Natural killer cell (primary cell): ENCODE measurements at places on chromosomes 7 and 10. TPM values are rescaled to one million over a fixed set of nuclear protein-coding genes. Genes with fewer than 3 reads are reported as not detected.
A peak's percentile ranks its signal among the peaks of the same experiment; 100 is the strongest.

DNA sequence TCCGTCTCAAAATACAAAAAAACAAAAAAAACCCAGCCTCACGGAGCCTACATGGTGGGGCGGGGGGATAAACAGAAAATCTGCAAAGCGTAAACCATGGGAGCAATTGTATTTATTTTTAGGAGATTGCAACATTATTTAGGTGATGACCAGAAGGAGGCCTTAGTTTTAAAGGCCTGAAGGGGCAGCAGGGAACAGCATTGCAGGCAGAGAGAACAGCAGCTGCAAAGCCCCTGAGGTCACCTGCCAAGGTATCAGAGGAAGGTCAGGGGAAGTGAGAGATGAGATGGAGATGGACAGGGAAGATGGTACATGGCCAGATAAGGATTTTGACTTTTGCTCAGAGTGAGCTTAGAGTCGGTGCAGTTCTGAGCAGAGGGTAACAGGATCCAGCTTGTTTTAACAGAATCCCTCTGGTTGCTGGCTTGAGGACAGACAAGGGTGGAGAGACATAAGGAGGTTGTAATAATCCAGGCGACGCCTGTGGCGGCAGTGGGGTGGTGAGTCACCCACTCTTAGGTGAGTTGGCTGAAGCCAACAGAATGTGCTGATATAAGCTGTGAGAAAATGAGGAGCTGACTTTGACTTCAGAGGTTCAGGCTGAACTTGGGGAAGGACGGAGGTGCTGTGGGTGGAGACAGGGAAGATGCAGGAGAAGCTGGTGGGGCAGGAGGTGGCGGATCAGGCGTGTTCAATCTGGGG is 82.3 kb upstream of the GTF2I start:
- H3K4me3 ChIP-seq = no peak overlapping the region
- no peaks in the 10 kb centered on the region for H3K4me1 ChIP-seq
- H3K27ac ChIP-seq = no peak overlapping the region
- no peaks in the 10 kb centered on the region for H3K27me3 ChIP-seq
- H3K36me3 ChIP-seq = no peaks in the 10 kb centered on the region
- no peak for DNase-seq

- H3K27me3 ChIP-seq = peaks cover 25% of the 10 kb centered on the region
- peaks cover 16% of the 10 kb centered on the region for H3K4me1 ChIP-seq
- DNase-seq = no peak
- no peak overlapping the region for H3K27ac ChIP-seq
Observed at GRCh38 chr7:128365432-128365831, 3.9 kb upstream of the PRRT4 start.

DNA sequence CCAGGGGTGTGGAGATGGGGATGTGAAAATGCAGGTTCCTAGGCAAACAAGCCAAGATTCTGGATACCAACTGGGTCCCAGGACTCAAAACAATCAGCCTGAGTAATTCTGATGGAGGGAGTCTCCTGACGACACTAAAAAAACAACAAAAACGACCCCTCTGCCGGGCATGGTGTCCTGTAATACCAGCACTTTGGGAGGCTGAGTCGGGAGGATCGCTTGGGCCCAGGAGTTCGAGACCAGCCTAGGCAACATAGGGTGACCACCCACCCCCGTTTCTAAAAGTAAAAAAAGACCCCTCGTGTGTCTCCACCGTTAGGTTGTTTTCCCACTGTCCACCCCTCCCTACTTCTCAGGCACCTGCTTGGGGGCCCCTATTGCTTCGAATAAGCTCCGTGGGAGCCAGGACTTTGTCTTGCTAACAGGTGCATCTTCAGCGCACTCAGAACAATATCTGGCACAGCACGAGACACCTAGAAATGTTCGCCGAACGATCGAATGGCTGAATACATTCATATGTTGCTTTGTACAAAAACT is 743 bp upstream of the NRF1 start:
- H3K4me3 ChIP-seq = peak overlapping the region; percentile 93
- H3K27ac ChIP-seq = peak overlapping the region; percentile 91
- DNase-seq = no peak
- peaks cover 39% of the 10 kb centered on the region for H3K4me1 ChIP-seq

GRCh38 chr7:157904211-157904865 is 567.5 kb downstream of the DNAJB6 start:
- DNase-seq = no peak
- no peak overlapping the region for H3K27ac ChIP-seq
- H3K4me1 ChIP-seq = no peaks in the 10 kb centered on the region
- no peaks in the 10 kb centered on the region for H3K27me3 ChIP-seq

- H3K36me3 ChIP-seq = no peaks in the 10 kb centered on the region
- H3K27me3 ChIP-seq = no peaks in the 10 kb centered on the region
- H3K27ac ChIP-seq = peak overlapping the region; percentile 72
- peak; percentile 73 for DNase-seq
- H3K4me3 ChIP-seq = peak overlapping the region; percentile 79
Observed at GRCh38 chr7:134458341-134458805, 527 bp downstream of the AKR1B1 start.

DNA sequence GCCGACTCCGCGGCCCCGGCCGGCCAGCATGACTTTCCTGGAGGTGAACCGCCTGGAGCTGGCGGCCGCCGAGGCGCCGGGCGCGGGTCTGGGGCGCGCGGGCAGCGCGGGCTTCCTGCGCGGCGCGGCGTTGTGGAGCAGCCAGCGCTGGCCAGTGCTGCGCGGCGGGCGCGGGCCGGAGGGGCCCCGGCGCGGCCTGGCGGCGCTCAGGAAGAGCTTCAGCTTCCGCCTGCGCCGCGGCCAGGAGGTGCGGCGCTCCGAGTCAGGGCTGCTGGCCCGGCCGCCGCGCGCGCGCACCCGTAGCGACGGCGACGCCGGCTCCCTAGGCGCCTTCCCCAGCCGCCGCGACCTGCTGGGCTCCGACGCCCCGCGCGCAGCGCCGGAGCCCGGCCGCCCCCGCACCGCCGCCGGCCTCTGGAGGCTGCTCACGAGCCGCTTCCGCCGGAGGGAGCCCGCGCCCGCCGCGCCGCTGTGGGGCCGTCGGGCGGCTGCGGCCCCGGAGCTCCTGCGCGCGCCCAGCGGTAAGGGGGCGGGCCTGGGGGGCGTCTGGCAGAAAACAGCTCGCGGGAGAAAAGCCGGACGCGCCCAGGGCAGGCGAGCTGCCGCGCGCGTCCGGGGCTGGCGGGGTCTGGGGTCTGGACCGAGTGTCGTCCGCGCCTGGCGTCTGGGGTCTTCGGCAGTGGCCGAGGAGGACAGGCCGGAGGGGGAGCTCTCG is 29.0 kb downstream of the AGAP3 start:
- H3K27ac ChIP-seq = no peak overlapping the region
- DNase-seq = no peak
- no peak overlapping the region for H3K4me3 ChIP-seq
- peaks cover 11% of the 10 kb centered on the region for H3K4me1 ChIP-seq

- H3K4me3 ChIP-seq = no peak overlapping the region
- no peak for DNase-seq
- H3K36me3 ChIP-seq = no peaks in the 10 kb centered on the region
- H3K27me3 ChIP-seq = no peaks in the 10 kb centered on the region
Observed at GRCh38 chr7:116461500-116461899, 38.0 kb upstream of the CAV2 start.

DNA sequence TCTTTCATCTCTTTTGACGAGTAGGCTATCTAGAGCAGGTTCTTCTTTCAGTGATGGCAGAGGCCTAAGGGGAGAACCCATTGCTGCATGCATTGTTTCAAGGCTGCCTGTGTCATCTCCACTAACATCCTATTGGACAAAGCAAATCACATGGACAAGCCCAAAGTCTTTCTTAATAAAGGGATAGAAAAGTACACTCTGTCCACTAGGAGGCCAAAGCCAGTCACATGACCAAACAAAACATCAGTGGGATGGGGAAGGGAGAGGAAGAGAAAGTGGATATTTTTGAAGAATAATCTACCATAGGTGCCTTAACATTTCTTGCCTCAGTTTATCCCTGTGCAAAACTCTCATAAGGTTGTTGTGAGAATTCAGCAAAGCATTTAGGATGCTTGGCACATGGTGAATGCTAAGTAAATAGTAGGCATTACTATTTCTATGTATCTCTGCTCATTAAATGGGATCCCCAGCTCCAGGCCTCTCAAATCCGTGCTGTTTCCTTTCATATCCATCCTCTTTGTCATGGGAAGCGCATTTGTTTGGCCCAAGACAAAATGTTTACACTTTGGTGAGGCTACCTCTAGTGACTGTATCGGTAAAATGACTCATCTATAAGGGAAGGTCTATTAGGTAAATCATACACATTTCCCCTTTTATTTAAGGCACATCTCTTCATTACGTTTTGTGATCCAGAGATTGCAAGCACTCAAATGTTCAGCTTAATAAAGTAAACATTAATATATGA is 16.7 kb upstream of the CADPS2 start:
- H3K27ac ChIP-seq = no peak overlapping the region
- H3K27me3 ChIP-seq = no peaks in the 10 kb centered on the region
- no peaks in the 10 kb centered on the region for H3K4me1 ChIP-seq
- H3K4me3 ChIP-seq = no peak overlapping the region
- no peak for DNase-seq
- no peaks in the 10 kb centered on the region for H3K36me3 ChIP-seq

- H3K27me3 ChIP-seq = peaks cover 5% of the 10 kb centered on the region
- H3K36me3 ChIP-seq = no peaks in the 10 kb centered on the region
- DNase-seq = no peak
- H3K27ac ChIP-seq = no peak overlapping the region
Observed at GRCh38 chr7:23242321-23242720, 4.3 kb upstream of the GPNMB start.

DNA sequence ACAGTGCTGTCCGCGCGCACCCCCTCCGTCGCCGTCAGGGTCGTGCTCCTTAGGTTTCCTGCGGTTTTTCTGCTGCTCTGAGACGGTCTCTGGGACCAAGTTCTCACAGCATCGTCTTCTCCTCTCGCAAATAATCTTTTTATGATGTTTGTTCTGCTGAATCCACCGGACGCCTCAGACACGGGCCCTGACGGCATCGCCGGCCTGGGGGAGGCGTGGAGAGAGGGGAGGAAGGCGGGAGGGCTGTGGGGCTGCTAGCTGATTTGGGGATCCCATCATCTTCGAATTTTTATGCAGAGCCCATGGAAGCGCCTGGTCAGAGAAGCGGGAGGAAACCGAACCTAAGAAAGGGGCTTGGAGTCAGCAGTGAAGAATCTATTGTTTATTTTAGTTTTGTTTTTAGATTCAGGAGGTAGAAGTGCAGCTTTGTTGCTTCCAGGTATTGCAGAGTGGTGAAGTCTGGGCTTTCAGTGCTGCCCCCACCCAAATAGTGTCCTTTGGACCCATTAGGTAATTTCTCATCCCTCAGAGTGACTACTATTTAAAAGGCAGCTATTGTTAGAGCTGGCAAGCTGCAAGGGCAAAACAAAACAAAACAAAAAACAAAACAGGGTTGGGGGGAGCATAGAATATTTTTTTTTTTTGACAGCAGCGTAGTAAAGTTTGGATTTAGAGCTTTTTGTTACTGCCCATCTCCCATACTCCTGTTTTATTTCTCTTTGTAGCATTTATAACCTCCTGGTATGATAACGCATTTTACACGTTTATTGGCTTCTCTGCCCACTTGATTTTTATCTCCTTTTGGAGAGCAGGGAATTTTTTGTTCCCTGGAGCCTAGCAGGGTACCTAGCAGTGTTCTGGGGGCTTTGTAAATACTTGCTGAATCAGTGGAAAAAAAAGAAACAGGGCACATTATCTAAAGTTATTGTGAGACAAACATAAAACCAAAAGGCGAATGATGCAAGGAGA is 92.6 kb downstream of the SPAG6 start:
- H3K4me3 ChIP-seq = peak overlapping the region; percentile 73
- no peak for DNase-seq
- peaks cover 23% of the 10 kb centered on the region for H3K4me1 ChIP-seq
- H3K36me3 ChIP-seq = no peaks in the 10 kb centered on the region
- peaks cover 2% of the 10 kb centered on the region for H3K27me3 ChIP-seq
- H3K27ac ChIP-seq = peak overlapping the region; percentile 98

DNA sequence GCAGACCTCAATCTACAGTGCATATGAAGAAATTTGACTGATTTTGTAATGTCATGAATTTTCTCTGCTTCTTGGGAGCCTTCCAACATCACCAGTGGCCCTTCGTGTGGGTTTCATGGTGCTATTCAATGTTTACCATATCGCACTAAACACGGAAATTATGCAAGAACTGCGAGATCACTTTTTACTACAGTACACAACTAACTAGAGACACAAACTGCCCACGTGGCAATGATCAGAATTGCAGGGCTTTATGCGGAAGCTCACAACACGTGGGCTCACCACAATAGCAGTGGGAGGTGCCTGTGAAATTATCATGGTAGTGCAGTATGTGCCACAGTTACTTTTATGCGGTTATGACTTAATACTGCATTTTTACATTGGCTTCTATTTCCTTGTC is 449.7 kb upstream of the KLF6 start:
- H3K4me1 ChIP-seq = peaks cover 14% of the 10 kb centered on the region
- no peaks in the 10 kb centered on the region for H3K36me3 ChIP-seq
- peak; percentile 71 for DNase-seq
- H3K27ac ChIP-seq = peak overlapping the region; percentile 54
- no peak overlapping the region for H3K4me3 ChIP-seq

GRCh38 chr7:71290452-71290851 is 158.5 kb downstream of the GALNT17 start:
- H3K4me1 ChIP-seq = no peaks in the 10 kb centered on the region
- H3K27ac ChIP-seq = no peak overlapping the region
- no peaks in the 10 kb centered on the region for H3K27me3 ChIP-seq
- H3K36me3 ChIP-seq = no peaks in the 10 kb centered on the region

GRCh38 chr7:92736870-92737269 is 99.5 kb downstream of the CDK6 start:
- no peak overlapping the region for H3K27ac ChIP-seq
- H3K27me3 ChIP-seq = no peaks in the 10 kb centered on the region
- no peak overlapping the region for H3K4me3 ChIP-seq

DNA sequence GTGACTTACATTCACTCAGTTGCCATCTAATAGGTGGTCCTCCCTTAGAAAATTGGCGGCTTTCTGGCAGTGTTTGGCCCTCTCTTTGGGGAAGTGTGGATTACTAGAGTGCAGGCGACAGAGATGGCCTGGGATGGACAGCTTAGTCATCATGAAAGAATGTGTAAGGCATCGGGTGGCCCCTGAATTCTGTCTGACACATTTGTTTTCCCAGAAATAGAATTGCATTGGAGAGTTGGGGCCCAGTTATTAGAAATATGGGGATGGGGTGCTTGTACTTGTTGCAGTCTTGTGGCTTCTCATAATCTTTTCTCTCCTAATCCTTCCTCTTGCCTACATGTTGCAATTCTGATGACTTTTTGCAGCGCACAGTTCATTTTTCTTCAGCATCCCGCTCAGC is 13.8 kb downstream of the TCF7L2 start:
- no peaks in the 10 kb centered on the region for H3K4me1 ChIP-seq
- no peak overlapping the region for H3K4me3 ChIP-seq
- DNase-seq = no peak
- H3K27ac ChIP-seq = no peak overlapping the region

- no peaks in the 10 kb centered on the region for H3K36me3 ChIP-seq
- peaks cover 30% of the 10 kb centered on the region for H3K4me1 ChIP-seq
- peaks cover 33% of the 10 kb centered on the region for H3K27me3 ChIP-seq
- H3K27ac ChIP-seq = no peak overlapping the region
- DNase-seq = peak; percentile 47
Observed at GRCh38 chr10:123995461-123996131, 97.8 kb downstream of the CHST15 start.

- H3K27ac ChIP-seq = no peak overlapping the region
- H3K36me3 ChIP-seq = peaks cover 3% of the 10 kb centered on the region
- no peak for DNase-seq
- no peak overlapping the region for H3K4me3 ChIP-seq
- no peaks in the 10 kb centered on the region for H3K27me3 ChIP-seq
Observed at GRCh38 chr10:73099141-73099540, 2.5 kb upstream of the P4HA1 start.

The HOXA4 gene
- 0.63 TPM for total RNA-seq

The LRRD1 gene
- total RNA-seq = not detected

The TUBB8 gene
- total RNA-seq = not detected

The MMRN2 gene
- total RNA-seq = 1.3 TPM

The WAC gene
- total RNA-seq = 225 TPM

The CLDN4 gene
- 0.09 TPM for total RNA-seq

The KBTBD2 gene
- total RNA-seq = 161 TPM

The ZNF117 gene
- total RNA-seq = 12.7 TPM

The ABCC2 gene
- total RNA-seq = 1.3 TPM

The PRR15 gene
- total RNA-seq = not detected
